ENCODE measurements at places on chromosomes 12 and 14.

DNA sequence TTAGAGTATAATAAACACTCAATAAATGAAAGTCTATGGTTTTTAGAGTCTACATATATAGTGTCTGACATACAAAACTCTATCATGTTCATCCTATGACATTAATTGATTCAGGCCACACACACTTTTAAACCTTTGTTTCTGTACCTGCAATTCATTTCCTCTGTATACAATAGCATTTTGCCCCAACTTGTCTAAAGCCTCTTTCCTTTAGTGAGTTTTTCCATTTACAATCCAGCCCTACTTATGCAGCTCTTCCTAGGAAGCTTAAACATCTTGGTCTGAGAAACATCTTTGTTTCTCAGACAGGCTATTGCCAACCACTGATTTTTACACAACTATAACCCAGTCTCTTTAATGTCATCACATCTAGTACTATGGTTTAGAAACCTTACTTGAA is 214.7 kb upstream of the SLC16A7 start:
- no peak for DNase-seq

DNA sequence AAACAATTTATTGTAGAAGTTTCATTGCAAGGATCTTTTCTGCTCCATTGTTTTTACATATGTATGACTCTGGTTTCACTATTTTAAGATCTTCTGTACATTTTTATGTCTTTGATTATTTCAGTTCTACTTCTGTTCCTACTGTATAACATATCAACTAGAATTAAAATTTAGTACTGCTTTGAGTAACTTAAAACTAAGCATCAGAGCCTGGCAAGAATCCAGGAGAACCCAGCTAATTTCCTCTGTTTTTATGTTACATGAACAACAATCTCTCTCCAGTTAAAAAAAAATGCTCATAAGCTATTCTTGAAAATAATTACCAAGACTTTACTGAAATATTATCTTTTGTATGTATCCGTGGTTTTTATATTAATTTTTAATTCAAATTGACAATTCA is 370.7 kb downstream of the TMTC2 start:
- DNase-seq, result peak; percentile 2

GRCh38 chr12:28629691-28630090 is 439.4 kb downstream of the CCDC91 start:
- DNase-seq, result no peak

DNA sequence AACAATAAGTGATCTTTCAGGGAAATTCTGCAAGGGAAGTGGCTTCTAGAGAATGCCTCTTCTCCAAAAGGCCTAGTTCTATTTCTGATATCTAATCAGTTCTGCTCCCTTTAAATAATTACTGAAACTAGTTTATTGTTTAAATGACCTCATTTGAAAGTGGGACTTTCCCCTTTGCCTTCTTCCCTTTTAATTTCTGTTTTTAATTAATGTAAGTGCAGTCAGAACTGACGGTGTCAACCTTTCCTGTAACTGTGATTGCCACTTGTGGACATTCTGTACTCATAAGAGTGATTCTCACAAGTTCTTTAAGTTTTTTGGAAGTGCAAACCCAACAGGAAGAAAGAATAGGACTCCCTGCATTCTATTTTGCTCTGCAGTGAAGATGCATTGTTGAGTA is 265.3 kb upstream of the PLEKHG7 start:
- no peak for DNase-seq

GRCh38 chr12:114998118-114998749 is 314.3 kb upstream of the TBX3 start:
- DNase-seq, result no peak

DNA sequence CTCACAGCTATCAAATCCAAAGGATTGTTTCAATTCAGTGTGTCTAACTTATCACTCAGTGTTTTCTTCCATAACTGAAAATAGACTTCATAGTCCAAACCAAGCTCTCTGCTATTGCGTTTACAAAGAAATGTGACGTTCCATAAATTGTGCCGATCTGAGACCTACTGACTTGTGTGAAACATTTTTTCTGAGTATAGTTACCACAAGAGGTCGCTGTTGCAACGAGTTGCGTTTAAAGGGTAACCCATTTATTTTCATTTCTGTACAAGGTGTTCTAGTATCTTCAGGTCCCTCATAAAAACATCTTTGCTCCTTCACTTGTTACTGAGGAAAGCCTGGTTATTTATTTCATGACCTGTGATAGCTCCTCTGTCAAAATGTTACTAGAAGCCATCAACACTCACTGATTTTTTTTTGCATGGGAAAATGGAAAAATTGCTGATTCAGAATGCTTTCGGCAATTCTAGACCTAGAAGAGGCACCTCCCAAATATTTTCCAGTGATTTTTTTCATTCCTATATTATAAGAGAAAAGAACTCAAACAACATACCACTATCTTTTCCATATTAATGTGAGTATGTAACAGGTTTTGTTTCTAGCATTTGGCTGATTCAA is 60.9 kb upstream of the OR4E1 start:
- DNase-seq, result peak; percentile 83

- peak; percentile 41 for DNase-seq
Observed at GRCh38 chr12:110688446-110689280, at the start of gene HVCN1. TSS of gene HVCN1 (minus strand) at chr12:110689115. CDS start at chr12:110683245, 5,870 bp downstream.

GRCh38 chr12:332581-333205 is 56.4 kb downstream of the KDM5A start:
- DNase-seq, result peak; percentile 8

Data from hematopoietic multipotent progenitor cell treated with erythropoietin and hydrocortisone succinate and interleukin-3 and kit ligand, for 4 days (in vitro differentiated cells).